Lung microvascular endothelial cell (primary cell): ENCODE measurements at places on chromosomes 3 and 15. TPM values are rescaled to one million over a fixed set of nuclear protein-coding genes. Genes with fewer than 3 reads are reported as not detected.

Gene AGBL1
- not detected in 2 replicates for total RNA-seq

Gene ITIH3
- 0.22 and 0.60 TPM in 2 replicates for total RNA-seq

Gene PLA2G4D
- total RNA-seq, result not detected in 2 replicates

Gene PROK2
- not detected in 2 replicates for total RNA-seq

Gene PP2D1
- not detected in 2 replicates for total RNA-seq

Gene VWA5B2
- total RNA-seq, result under 0.01 TPM in 1 of 2 replicates, not detected in the other

Gene LPP
- 23.0 and 24.0 TPM in 2 replicates for total RNA-seq
